AG08396 (cell line): ENCODE measurements at places on chromosomes 3 and 15.

GRCh38 chr3:124966521-124967445, 32.2 kb upstream of the MUC13 start:
- DNase-seq = no peak

DNA sequence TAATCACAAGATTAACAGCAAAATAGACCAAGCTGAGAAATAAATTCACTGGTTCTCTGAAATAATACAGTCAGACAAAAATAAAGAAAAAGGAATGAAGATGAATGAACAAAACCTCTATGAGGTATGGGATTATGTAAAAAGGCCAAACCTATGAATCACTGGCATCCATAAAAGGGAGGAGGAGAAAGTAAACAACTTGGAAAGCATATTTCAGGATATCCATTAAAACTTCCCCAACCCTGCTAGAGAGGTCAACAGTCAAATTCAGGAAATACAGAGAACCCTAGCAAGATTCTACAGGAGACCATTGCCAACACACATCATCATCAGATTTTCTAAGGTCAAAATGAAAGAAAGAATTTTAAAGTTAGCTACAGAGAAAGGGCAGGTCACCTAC, 649.7 kb upstream of the CBLB start:
- DNase-seq = no peak

DNA sequence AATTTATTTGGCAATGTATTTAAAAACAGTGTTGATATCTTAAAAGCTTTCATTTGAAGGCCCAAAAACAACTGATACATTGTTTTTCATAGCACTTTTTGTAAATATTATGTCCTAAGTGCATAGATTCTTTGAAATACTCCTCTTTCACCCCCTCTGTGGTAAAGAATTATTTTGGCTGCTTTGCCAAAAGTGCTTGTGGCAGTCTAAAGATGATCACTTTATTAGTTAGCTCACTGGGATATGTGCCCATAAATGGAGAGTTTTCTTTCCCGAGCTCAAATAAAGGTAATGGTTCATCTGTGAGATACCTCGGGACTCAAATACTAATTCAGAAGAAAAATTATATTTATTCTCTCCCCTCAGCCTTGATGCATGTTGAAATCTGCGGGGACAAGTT, 16.7 kb downstream of the AKAP13 start:
- no peak for DNase-seq

- no peak for DNase-seq
Measured at GRCh38 chr15:93460717-93461116, 371.7 kb upstream of the RGMA start.

GRCh38 chr3:37833302-37834186, 28.1 kb upstream of the CTDSPL start:
- no peak for DNase-seq

DNA sequence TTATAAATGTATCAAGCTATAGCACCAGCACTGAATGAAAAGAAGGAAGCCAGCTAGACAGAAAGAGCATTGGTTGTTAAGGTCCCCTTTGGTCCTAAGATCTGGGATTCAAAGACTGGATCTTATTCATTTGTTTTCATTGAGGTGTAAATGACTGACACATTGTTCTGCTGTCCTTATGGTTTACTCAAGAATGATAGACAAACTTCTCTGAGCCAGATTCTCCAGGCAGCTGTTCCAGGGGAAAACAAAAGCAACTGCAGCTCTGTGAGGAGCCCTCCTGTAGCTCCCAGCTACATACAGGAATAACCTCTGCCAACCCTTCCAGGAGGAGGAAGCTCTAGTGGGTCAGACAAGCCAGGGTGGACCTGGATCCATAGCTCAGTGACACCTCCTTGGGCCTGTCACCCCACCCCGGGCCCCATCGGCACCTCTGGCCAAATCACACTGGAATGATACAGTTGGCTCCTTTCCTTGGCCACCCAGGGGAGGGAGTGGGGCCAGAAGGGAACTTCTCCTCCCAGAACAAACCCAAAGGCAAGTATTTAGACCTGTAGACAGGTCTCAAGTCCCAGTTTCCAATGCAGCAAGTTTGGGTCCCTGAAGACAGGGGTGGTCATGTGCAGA, 57.8 kb downstream of the ZNF621 start:
- no peak for DNase-seq

GRCh38 chr15:85609492-85609891, 185.2 kb downstream of the KLHL25 start:
- no peak for DNase-seq

- no peak for DNase-seq
Measured at GRCh38 chr15:89775815-89776214, 317 bp upstream of the MESP2 start.
